C1 segment of cervical spinal cord (tissue), 14 donors: ENCODE measurements at places on chromosomes 2 and 18.

DNA sequence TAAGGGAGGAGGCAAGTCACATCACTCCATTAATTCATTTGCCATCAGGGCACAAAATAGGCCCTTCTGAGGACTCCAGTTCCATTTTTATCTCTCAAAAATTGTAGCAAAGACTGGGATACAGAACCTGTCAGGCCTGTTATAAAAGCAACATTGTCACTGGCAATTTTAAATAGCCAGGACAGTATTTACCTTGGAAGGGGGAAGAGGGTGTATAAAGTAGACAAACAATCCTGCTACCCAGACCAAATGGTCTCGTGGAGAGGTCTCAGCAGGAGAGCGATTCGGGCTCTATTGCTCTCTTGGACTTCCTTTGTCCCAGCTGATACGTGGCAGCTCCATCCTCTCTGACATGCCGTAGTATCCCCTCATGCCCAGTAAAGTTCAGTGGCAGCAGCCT lies 740.3 kb upstream of the HS6ST1 start:
- no peak for DNase-seq

DNA sequence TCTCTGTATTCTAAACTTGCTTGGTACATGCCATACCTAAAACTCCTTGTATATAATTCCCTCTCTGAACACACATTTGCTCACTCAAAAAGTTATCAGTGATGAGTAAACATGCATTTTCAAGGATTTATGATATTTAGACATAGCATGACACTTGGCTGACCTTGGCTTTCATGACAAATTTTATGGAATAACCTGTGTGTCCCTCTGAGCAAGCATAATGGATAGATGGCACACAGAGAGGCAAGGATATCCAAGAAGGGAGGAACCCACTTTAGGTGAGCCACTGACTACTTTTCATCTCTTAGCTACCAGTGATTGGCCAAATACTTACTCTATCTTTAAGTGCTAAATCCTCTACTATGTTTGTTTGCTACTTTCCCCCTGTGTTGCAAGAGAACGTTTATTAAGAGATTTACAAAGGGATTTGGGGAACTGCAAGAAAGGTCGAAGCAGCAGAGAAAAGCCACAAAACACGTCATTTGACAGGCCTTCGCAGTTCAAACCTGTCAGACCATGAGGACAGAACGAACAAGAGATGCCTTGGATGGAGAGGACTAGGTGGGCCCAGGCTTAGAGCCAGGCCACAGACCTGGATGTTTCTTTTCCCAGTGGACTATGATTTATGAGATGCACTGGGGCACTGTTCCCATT lies 379.9 kb downstream of the NBAS start:
- no peak for DNase-seq

DNA sequence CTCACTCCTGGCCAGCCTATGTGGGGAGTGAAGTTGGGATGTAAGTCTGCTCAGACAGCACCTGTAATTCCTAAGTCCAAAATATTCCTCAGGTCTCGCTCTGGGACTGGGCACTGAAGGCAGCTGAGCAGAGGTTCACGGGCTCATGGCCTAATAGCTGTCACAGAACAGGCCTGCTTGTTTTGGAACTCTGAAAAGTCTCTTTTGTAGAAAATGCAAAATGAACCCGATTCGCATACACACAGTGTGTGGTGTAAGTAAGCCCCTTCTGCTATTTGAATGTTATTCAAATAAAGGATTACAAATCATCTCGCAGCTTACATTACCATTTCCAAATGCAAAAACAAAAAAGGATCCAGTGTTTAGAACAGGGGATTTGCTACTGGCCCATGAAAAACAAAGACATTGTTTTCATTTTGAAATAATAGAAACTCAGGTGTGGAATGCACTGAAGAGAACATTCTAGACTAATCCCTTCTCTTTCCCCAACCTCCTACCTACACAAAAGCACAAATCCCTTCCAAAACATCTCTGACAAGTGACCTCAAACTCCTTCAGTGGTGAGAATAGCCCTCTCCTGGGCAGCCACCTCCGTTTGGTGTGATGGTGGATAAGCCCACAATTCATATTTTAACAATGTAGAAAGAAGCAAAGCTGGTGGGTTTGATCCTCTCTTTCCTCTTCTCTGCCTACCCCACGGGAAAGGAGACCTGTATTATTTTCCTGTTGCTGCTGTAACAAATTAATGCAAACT lies 118.3 kb upstream of the NCK2 start:
- no peak for DNase-seq

DNA sequence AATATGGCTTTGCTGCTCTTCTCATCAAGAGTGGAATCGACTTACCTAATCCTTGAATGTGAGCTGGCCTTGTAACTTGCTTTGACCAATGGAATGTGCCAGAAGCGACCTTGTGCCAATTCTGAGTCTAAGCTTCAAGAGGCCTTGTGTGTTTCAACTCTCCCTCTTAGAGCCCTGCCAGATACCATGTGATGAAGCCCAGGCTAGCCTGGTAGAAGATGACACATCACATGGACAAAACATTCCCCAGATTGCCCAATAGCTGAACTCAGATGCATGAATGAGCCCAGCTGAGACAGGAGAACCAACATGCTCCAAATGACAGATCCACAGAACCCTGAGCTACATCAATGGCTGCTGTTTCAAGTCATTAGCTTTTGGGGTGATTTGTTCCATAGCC lies 4.2 kb upstream of the KLHL14 start:
- DNase-seq, result no peak

DNA sequence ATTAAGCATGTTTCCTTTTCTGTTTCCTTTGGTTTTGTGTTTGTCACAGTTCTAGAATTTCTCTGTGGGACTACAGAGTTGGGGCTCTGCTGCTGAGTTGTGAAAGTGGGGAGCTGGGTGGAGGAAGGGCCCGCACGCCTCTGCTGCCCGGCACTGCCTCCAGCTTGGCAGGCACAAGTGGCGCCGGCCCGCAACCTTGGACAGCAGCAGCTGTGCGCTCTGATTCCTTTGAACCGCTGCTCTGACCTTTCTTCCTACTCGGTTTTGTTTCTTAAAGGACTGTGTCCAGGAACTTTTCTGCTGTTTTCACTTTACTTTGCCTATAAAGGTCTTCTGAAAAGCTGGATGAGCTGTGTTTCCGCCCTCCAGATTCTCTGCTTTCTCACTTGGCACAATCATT lies 137.6 kb upstream of the ALPP start:
- peak; percentile 10 for DNase-seq

DNA sequence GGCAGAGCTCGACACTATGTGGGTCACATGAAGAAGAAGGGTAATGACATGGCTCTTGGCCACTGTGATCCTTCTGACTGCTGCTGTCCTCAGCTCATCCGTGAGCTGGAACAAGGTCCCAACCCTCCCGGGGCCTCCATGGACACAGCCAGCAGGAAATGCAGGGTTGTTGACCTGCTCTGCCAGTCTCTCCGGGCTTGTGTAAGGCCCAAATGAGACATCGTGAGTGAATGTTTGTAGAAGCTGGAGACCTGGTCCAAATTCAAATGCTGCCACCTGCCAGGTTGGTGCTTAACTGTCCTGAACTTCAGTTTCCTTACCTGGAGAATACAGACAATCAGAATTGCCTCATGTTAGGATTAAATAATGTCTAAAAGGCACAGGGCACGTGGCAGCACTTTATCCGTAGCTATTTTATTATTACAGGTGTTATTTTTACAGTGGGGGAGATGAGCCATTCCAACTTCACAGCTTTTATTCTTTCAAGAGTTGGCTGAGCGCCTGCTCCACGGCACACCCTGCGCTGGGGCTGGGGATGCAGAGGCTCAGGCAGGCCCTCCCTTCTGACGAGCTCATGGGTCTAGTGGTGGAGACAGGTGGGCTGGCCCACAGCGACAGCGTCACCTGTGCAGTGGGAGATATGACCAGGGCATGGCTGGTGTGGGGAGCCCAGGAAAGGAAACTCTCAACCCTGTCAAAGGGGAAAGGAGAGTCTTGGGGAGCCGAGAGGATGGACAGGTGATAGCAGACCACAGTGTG lies 15.1 kb downstream of the ARHGEF4 start:
- no peak for DNase-seq

- no peak for DNase-seq
These were observed 69.1 kb downstream of the PHLPP1 start for GRCh38 chr18:62784338-62784965.

DNA sequence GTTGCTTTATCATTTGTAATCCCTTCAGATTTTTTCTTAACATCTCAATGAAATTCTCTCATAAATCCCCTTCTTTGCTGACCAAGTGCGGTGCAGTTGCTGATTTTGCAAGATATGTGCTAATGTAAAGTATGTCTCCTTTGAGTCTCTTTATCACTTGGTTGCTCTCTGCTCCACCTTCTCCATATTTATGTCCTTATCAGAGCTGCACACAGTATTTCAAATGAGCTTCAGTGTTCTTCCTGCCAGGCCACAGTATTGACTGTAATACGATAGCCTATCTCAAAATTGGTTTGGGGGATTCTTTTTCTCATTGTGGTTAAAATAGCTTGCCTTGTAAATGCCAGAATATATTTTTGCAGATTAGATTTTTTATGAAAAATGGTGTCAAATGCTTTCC lies 32.2 kb downstream of the MAIP1 start:
- DNase-seq, result no peak

GRCh38 chr2:110991911-110992310 lies 128.8 kb upstream of the BCL2L11 start:
- DNase-seq, result no peak

- peak; percentile 43 for DNase-seq
These were observed at the start of gene KCMF1 for GRCh38 chr2:84970868-84971509. KCMF1 (plus strand) TSS chr2:84971161; CDS start chr2:84971452, 291 bp downstream.

DNA sequence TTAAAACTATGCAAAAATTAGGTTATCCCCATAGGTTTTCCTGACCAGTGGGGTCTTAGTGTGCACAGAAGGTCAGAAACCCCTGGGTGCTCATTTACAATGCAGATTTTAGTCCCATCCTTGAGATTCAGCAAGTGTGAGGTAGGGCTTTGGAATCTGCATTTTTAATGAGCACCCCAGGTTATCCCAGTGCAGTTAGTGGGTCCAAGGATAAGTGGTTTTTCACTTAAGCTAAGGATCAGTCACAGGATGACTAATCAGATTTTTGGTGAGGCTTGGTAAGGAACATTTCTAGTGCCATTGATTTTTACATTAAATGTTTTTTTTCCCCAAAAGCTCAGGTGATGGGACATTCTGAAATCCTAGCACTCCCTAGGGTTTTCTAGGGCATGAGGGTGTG lies 50.7 kb upstream of the MGAT5 start:
- no peak for DNase-seq
